Fibroblast of villous mesenchyme (primary cell): ENCODE measurements at places on chromosomes 7 and 10.
A peak's percentile ranks its signal among the peaks of the same experiment; 100 is the strongest.

DNA sequence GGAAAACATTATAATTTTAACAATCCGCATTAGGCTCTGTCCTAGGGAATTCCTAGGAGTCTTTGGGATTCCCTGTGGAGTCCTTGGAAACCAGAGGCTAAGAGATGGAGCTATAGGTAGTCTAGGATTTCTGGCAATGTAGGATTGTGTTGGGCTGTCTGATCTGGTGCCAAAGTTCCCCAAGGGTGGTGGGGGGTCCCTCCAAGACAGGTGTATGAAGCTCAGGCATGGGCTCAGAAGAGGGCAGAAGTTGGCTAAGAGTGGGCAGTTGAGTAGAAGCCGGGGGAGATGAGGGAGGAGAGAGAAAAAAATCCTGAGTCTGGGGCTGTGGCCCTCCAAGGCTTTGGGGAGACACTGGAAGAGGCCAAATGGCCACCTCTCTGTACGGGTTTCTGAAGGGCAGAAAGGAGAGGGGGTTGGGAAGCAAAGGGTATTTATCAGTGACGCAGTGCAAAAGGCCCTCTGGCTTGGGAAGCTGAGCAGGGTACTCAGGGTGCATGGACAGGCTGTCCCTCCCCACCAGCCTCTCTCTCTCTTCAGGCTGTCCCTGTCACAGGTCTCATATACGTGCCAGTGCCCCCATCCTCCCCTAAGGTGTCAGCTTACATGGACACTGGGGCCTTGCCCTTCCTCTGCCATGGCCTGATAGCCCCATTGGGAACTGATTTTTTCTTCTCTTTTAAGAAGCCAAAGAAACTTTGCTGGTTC lies 929 bp downstream of the HOXA6 start:
- peak; percentile 49 for DNase-seq

GRCh38 chr7:44240983-44241510 lies 40.3 kb downstream of the YKT6 start:
- DNase-seq = peak; percentile 81

- DNase-seq = peak; percentile 35
Observed at GRCh38 chr7:3162289-3162688, 118.6 kb upstream of the CARD11 start.

DNA sequence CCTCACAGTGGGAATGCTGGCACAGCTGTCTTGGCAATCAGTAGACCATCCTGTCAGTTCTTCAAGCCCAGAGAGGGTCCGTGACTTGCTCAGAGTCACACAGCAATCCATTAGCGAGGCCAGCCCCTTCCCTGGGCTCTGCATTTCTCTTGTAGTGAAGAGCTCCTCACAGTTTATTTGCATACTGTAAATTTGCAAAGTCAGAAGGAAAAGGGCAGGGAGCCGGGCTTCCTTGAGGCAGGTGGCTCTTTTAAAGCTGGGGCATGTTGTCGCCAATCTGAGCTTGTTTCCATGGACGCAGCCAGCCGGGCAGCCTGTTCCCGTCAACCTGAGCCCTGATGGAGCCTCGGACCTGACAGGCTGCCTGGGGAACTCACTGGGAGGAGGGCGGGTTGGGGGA lies 123.4 kb downstream of the CUX1 start:
- DNase-seq = peak; percentile 45

- DNase-seq = peak; percentile 36
Observed at GRCh38 chr7:134766779-134767519, 12.5 kb upstream of the CALD1 start.

- DNase-seq = no peak
Observed at GRCh38 chr7:158609313-158609974, 21.8 kb upstream of the PTPRN2 start.

- peak; percentile 64 for DNase-seq
Observed at GRCh38 chr10:82826132-82826531, 951.1 kb downstream of the NRG3 start.

DNA sequence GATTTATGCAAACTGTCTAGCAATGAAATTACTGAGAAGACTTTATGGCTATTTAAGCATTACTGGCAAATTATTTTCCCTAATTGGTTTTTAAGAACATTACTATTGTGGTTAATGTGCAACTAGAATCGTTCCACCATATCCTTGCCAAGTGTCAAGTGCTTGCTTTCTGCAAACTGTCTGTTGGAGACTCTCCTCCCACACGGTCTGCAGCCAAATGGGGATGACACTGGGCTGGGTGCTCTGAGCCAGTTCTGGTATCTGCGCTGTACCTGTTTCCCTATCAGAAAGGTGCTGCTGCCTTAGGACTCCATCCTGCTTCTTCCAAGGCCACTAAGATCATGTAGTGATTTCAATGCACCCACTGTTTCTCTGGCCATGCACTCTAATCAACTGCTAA lies 110.4 kb downstream of the RAMP3 start:
- no peak for DNase-seq

DNA sequence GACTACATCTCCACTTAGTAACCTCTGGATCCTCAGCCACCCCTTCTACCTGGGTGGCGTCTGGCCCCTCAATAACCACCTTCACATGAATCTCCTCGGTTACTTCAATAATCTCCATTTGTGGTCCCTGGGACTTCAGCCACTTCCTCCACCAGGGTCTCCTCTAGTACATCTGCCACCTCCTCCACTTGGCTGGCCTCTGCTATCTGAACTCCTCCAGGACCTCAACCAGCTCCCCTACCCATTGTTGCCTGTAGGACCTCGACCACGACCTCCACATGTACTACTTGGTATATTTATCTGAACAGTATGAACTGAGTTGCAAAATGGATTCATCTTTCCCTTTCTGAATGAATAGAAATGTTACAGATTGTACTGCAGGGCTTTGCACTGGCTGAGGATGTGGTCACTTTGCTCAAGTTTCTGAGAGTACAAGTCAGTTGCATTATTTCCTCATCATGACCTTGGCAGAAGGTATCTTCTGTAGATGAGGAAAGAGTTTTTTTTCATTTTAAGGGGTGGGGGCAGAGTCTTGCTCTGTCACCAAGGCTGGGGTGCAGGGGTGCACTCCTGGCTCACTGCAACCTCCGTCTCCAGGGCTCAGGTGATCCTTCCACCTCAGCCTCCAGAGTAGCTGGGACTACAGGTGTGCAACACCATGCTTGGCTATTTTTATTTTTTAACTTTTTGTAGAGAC lies 36.0 kb downstream of the MAT1A start:
- DNase-seq = no peak

DNA sequence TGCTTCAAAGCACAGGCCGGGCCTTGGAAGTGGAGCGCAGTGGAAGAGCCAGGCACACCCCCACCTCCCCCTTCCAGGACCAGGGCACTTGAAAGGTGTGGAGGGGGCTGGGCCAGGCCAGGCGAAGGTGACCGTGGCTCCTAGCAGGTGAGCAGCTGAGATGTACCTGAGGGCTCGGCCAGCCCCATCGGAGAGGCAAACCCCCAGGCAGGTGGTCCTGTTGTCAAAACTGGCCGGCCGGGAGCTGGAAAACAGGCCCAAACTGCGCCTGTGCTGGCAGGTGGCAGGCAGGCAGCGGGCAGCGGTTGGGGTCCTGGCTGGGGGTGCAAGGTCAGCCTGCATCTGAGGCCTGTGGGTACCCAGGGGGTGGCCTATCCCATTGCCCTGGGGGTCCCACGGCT lies 96.4 kb upstream of the DNAAF5 start:
- DNase-seq = no peak

DNA sequence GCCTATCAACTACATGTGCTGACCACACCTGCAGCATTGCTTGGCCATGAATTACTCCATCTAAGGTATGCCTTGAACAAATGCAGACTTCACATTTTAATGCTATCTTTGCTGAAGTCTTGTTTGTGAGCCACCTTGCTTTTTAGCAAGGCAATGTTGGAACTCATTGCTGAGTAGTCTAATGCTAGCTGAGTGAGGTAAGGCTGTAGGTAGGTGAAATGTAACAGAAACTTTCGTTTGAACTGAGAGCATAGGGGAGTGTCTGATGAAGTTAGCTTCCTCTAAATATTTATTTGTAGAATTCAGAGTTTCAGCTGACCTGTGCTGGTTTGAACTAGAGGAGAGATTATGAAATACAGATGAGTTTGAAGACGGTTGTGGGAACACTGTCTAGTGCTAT lies 238.5 kb downstream of the SEMA3A start:
- no peak for DNase-seq
